Karpas-422 (cell line): ENCODE measurements at places on chromosomes 7 and 10.

DNA sequence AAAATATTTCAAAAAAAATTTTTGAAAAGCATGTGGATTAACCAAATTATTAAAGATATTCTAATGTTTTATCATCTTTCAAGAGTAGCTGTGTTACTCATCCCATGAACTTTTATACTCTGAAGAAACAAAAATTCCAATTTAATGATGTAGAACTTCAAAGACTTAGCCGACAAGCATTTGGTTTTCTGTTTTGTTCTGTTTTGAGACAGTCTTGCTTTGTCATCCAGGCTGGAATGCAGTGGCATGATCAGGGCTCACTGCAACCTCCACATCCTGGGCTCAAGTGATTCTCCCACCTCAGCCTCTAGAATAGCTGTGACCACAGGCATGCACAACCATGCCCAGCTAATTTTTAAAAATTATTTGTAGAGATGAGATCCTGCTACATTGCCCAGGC, 17.8 kb upstream of the LCOR start:
- peaks cover 5% of the 10 kb centered on the region; the same call in 1 of the 2 replicates for H3K4me1 ChIP-seq
- H3K36me3 ChIP-seq, result no peaks in the 10 kb centered on the region
- no peak overlapping the region for H3K27ac ChIP-seq
- H3K4me3 ChIP-seq, result no peak overlapping the region
- no peaks in the 10 kb centered on the region for H3K27me3 ChIP-seq
- no peak for DNase-seq

- peaks cover 16% of the 10 kb centered on the region for H3K4me1 ChIP-seq
- no peaks in the 10 kb centered on the region for H3K36me3 ChIP-seq
- peak overlapping the region; percentile 84; the same call in 1 of the 2 replicates for H3K4me3 ChIP-seq
- no peaks in the 10 kb centered on the region for H3K27me3 ChIP-seq
- no peak overlapping the region for H3K27ac ChIP-seq
Measured at GRCh38 chr7:55965805-55966421, 1.5 kb downstream of the NIPSNAP2 start.

DNA sequence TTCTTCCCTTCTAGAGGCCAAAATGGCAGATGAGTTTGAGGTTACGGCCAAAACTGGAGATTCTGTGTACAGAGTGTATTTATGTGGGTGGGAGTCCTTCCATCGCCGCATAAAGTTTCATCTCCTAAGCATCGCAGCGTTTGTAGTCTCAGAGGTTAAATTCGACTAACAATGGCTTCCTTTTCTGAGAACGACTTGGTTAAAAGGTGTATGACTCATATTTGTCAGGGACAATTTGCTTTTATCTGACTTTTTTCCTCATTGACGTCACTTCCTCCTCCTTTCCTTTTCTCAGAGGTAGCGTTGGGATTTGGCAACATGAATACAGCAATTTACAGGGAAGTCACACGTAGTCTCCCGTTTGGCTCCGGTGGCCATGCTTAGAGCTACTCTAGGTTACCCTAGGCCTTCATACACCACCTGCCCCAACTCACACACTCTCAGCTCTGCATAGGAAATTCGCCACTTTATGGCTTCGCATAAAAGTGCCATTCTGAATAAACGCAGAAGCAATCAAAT, 37.6 kb upstream of the TCF7L2 start:
- no peaks in the 10 kb centered on the region for H3K27me3 ChIP-seq
- no peak overlapping the region for H3K4me3 ChIP-seq
- no peak for DNase-seq

- no peaks in the 10 kb centered on the region for H3K27me3 ChIP-seq
- H3K36me3 ChIP-seq, result peaks cover 67% of the 10 kb centered on the region
- H3K4me1 ChIP-seq, result peaks cover 26% of the 10 kb centered on the region
- peak overlapping the region; percentile 42; the same call in 1 of the 2 replicates for H3K27ac ChIP-seq
- DNase-seq, result no peak
- H3K4me3 ChIP-seq, result no peak overlapping the region
Measured at GRCh38 chr10:7337431-7338171, 73.2 kb downstream of the SFMBT2 start.

DNA sequence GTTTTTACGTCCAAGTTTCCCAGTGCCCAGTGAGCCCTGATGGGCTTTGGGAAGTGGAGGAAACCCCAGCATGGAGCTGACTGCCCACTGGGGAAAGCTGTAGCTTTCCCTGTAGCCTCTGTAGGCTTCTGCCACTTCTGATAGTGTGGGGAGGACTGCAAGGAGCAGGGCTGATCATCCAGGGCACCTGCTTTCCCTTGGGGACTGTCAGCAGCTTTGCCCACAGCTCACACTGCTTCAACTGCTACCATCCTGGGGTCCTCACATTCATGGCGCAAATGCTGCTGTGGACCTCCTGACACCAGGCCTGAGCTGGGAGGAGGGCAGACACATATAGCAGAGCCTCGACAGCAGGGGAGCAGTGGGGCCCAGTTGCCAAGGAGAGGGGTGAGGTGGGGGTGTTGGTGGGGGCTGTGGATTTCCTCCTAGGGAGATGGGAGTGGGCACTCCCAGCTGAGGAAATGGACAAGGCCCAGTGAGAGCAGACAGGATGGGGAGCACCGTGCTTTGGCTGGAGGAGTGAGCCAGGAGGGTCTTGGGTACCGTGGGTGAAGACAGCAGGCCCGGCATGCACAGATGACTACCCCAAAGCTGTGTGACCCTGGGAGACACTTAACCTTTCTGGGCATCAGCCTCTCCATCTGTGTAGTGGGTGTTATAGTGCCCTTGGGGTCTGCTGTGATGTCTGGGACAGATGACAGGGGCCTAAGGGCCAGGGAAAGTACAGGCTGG, 16.2 kb downstream of the RAMP3 start:
- H3K4me1 ChIP-seq, result no peaks in the 10 kb centered on the region
- no peaks in the 10 kb centered on the region for H3K36me3 ChIP-seq
- no peak for DNase-seq
- H3K27me3 ChIP-seq, result no peaks in the 10 kb centered on the region

- no peaks in the 10 kb centered on the region for H3K27me3 ChIP-seq
- DNase-seq, result no peak
- no peaks in the 10 kb centered on the region for H3K36me3 ChIP-seq
Measured at GRCh38 chr10:101358706-101359300, 4.8 kb downstream of the BTRC start.

DNA sequence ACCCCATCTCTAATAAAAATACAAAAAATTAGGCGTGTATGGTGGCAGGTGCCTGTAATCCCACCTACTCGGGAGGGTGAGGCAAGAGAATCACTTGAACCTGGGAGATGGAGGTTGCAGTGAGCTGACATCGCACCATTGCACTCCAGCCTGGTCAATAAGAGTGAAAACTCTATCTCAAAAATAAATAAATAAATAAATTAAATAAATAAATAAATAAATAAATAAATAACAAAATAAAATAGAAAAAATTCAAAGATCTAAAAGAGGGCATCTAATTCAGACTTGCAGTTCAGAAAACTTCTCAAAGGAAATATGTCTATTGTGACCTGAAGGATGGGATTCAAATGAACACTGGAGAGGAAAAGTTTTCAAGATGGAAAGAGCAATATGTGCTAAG, 1085.1 kb downstream of the SORCS3 start:
- H3K4me1 ChIP-seq, result no peaks in the 10 kb centered on the region
- H3K4me3 ChIP-seq, result no peak overlapping the region
- H3K36me3 ChIP-seq, result no peaks in the 10 kb centered on the region
- H3K27ac ChIP-seq, result no peak overlapping the region
- H3K27me3 ChIP-seq, result no peaks in the 10 kb centered on the region

- no peak overlapping the region for H3K27ac ChIP-seq
- peaks cover 5% of the 10 kb centered on the region for H3K4me1 ChIP-seq
- H3K4me3 ChIP-seq, result no peak overlapping the region
- no peaks in the 10 kb centered on the region for H3K36me3 ChIP-seq
Measured at GRCh38 chr10:30662814-30663213, 33.3 kb upstream of the LYZL2 start.
